NCI-H446 (cell line): ENCODE measurements at places on chromosomes 1 and 21.

DNA sequence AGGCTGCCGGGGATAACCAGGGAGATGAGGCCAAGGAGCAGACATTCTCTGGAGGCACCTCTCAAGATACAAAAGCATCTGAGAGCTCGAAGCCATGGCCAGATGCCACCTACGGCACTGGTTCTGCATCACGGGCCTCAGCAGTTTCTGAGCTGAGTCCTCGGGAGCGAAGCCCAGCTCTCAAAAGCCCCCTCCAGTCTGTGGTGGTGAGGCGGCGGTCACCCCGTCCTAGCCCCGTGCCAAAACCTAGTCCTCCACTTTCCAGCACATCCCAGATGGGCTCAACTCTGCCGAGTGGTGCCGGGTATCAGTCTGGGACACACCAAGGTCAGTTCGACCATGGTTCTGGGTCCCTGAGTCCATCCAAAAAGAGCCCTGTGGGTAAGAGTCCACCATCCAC, 19.4 kb upstream of the SH3D21 start:
- DNase-seq, result no peak

DNA sequence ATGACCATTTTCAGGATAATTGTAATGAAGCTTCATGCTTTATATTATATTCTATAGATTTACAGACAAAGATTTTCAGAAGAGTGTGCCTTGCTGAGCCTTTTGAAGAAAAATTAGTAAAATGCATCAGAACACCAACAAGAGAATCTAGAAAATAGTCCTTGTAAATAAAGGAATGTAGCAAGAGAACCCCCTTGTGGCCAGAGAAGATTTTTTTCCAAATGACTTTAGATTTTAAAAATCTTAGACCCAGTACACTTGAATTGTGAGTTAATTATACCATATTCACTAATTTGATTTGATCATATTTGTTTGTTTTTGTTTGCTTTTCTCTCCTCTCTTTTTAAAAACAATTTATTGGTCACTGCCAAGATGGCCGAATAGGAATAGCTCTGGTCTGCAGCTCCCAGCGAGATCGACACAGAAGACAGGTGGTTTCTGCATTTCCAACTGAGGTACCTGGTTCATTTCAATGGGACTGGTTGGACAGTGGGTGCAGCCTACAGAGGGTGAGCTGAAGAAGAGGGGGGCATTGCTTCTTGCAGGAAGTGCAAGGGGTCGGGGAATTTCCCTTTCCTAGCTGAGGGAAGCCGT, 12.8 kb upstream of the IFI44L start:
- DNase-seq, result peak; percentile 13

DNA sequence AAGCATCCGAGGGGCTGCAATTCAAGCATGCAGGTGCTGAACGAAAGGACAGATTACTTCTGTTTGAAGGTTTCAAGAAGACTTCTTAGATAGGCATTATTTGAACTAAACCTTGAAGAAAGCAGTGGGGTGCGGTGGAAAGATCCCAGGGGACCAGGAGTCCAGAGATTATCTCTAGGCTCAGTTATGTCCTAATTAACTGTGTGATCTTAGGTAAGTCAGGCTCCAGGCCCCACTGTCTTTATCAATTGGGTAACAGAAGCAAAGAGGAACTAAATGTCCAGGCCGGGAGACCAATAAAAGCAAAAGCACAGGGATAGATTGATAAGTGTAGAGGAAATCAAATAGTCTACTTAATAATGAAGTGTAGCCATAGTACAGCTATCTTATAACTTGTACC, 72.9 kb upstream of the CDC42BPA start:
- no peak for DNase-seq

DNA sequence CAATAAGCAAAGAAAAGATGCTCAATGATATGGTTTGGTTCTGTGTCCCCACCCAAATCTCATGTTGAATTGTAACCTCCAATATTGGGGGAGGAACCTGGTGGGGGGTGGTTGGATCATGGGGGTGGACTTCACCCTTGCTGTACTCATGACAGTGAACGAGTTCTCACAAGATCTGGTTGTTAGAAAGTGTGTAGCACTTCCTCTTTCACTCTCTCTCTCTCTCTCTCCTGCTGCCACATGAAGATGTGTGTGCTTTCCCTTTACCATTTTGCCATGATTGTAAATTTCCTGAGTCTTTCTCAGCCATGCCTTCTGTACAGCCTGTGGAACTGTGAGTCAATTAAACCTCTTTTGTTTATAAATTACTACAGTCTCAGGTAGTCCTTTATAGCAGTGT, 248.4 kb downstream of the HHIPL2 start:
- DNase-seq, result no peak

DNA sequence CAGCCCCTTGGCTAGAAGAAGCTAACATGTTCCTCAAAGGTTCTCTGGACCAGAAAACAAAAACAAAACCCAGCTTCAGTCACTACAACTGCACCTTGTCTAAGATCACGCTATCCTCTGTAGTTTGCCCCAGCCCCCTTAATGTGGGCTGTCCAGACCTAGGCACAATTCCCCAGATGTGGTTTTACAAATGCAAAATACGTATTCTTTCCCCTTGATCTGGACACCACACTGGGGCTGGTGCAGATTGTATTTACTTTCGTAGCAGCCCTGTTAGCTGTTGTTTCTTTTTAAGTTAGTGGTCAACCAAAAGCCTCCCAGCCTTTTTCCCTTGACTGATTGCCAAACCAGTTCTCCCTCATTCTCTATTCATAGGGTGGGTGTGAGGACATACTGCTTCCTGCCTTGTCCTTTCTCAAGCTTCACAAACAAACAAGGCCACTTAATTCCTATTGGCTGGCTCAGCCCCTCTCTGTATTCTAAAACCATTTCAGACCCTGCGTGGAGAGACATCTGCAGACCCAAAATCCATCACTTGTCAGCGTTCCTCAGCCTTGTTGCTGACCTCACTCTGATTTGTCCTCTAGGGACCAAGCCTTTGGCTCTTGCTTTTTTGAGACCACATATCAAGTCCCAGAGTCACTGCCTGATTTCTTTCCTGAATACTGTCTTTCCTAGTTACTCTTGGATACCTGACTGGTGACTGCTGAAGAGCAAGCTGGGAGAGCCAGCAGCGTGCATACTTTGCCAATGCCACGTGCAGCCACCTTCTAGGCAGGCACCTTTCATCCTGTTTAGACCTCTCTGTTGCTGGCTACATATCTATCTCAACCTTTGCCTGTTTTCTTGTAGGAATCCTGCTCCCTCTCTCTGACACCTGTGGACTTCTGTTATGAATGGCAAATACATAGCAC, 96.4 kb upstream of the RAB3GAP2 start:
- DNase-seq, result no peak

DNA sequence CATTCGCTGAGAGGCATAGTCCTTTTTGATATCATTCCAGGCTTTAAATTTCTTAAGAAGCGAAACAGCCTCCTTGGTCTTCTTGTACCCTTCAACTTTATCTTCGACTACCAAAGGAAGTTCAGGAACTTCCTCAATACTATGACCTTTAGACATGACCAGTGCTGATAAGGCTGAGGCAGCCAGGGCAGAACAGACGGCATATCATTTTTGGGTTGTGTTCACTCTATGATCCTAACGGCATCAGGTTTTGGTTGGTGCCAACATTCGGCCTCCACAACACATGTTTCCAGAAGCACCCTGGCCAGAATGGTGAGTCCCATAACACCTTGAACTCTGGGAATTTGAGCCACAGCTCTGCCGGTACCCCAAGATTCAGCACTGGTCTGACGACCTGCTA, 31.4 kb upstream of the MYOC start:
- no peak for DNase-seq

- no peak for DNase-seq
Observed at GRCh38 chr1:184743062-184743756, 11.4 kb downstream of the EDEM3 start.
